GM19239 (cell line): ENCODE measurements at places on chromosomes 3 and 15.

DNA sequence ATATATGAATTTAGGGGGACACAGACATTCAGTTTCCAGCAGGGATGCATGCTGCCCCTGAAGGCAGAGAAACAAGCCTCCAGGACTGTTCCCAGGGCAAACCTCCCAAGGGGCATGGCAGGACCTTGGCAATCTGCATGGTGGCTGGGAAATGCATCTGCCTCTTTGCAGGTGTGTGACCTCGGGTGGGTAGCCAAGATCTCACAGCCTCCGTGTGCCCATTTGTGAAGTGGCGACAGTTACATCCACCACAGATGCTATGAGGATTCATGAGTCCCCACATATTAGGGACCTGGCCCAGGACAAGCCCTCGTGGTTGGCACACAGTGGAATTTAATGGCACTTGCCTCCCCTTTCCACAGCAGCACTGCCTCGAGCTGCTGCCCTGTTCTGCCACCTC lies 29.9 kb downstream of the SLC28A1 start:
- no peak for DNase-seq

- no peak for DNase-seq
Observed at GRCh38 chr3:107674371-107674770, 151.6 kb downstream of the BBX start.

DNA sequence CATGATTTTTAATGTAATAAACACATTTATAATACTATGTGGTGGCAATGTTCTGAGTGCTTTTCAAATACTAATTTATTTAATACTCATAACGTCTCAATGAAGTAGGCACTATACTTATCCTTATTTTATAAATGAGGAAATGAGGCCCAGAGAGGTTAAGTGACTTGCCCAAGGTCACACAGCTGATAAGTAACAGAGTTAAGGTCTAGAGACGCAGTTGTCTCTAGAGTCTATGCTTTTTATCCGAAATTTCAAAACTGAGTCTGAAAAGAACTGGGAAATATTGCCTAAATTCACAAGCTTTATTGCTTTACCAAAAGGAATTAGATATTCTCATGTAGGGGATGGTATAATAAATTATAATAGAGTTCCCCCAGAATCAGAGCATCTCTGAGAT lies 31.4 kb upstream of the MAGEF1 start:
- DNase-seq = no peak

GRCh38 chr3:157237886-157238285 lies 77.9 kb upstream of the CCNL1 start:
- DNase-seq = no peak

DNA sequence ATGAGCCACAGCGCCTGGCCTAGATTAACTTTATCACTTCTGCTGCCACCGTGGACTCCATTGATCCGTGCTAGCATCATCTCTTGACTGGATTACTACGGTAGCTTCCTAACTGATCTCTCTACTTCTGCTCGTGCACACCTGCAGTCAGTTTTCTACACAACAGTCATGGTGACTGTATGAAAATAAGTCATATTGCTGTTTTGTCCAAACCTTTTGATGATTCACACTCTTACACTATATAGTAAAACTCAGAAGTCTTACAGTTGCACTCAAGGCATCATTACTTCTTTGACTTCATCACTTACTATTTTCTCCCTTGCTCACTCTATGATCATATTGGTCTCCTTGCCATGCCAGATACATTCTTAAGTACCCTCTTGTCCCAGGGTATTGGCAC lies 10.1 kb downstream of the PDCD6IP start:
- DNase-seq = no peak
